ENCODE measurements at places on chromosomes 1 and 21. TPM values are rescaled to one million over a fixed set of nuclear protein-coding genes. Genes with fewer than 3 reads are reported as not detected.

- H3K36me3 ChIP-seq = no peaks in the 10 kb centered on the region
- no peaks in the 10 kb centered on the region for H3K4me1 ChIP-seq
- no peak overlapping the region for H3K4me3 ChIP-seq
- no peak overlapping the region for H3K27ac ChIP-seq
- DNase-seq = no peak
Measured at GRCh38 chr1:244092964-244093638, 42.0 kb downstream of the ZBTB18 start.

- no peak overlapping the region for H3K4me3 ChIP-seq
- H3K27me3 ChIP-seq = no peaks in the 10 kb centered on the region
- DNase-seq = no peak
- no peak overlapping the region for H3K27ac ChIP-seq
- H3K36me3 ChIP-seq = peaks cover 9% of the 10 kb centered on the region
- H3K4me1 ChIP-seq = 0 out of 2 replicates have a peak, but pooled peaks cover 2% of the 10 kb centered on the region
Measured at GRCh38 chr1:28751315-28752060, 14.7 kb downstream of the YTHDF2 start.

CFHR2 gene
- not detected for polyA plus RNA-seq

GRCh38 chr1:28537457-28538199 lies 15.3 kb upstream of the TRNAU1AP start:
- H3K36me3 ChIP-seq = peaks cover 43% of the 10 kb centered on the region
- H3K27me3 ChIP-seq = no peaks in the 10 kb centered on the region
- H3K4me1 ChIP-seq = no peaks in the 10 kb centered on the region
- H3K4me3 ChIP-seq = no peak overlapping the region

- DNase-seq = no peak
- no peak overlapping the region for H3K4me3 ChIP-seq
- peaks cover 16% of the 10 kb centered on the region for H3K4me1 ChIP-seq
- H3K36me3 ChIP-seq = no peaks in the 10 kb centered on the region
- no peaks in the 10 kb centered on the region for H3K27me3 ChIP-seq
Measured at GRCh38 chr1:119688810-119689209, 22.9 kb upstream of the PHGDH start.

TMIGD3 gene
- not detected for polyA plus RNA-seq

- no peak for DNase-seq
- H3K4me1 ChIP-seq = no peaks in the 10 kb centered on the region
- no peaks in the 10 kb centered on the region for H3K27me3 ChIP-seq
- H3K27ac ChIP-seq = no peak overlapping the region
- no peaks in the 10 kb centered on the region for H3K36me3 ChIP-seq
Measured at GRCh38 chr1:202501281-202501680, 152.8 kb downstream of the PPP1R12B start.

MPL gene
- 0.11 TPM for polyA plus RNA-seq

DNA sequence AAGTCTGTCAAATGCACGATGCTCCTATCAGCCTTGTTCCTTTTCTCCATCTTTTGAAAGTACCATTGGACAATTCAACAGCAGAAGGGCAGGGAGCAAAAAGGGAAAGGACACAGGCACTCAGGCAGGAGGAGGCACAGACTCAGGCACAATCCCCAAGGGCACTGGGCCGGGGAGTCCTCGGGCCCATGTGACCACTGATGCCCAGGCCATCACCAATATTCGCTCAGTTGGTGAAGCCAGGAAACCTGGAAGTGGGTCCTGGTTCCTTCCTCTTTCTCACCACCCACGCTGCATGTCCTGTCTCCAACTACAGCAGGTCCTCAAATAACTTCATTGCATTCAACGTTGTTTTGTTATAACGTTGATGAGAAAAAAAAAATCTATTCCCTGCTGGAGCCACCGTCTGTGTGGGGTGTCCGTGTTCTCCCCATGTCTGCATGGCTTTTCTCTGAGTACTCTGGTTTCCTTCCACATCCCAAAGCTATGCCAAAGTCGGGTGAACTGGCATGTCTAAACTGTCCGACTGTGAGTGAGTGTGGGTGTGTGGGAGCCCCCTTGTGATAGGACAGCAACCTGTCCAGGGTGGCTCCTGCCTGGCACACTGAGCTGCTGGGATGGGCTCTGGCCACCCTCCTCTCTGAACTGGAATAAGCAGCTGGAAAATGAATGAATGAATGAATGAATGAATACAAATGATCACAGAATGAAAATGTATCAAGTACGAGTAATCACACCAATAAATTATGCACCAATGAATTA lies 12.5 kb downstream of the NID1 start:
- DNase-seq = no peak
- H3K27ac ChIP-seq = no peak overlapping the region
- no peaks in the 10 kb centered on the region for H3K4me1 ChIP-seq

SPATA1 gene
- not detected for polyA plus RNA-seq

DNA sequence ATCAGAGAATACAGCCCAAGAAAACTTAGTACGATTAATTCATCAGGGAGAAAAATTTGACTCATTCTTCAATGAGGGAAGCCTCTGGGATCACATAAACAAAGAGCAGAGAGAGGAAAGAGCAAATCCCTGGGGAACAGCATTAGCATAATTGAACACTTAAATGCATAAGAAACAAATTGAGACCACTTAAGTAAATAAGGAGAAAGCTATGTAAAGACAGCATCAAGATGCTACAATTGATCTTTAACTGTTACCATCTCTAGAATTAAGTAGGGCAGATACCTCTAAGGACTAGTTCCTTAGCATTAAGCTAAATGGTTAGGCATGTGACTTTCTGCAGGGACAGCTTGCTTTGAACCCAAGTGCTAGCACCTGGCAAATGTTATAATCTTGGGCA lies 265.1 kb upstream of the NEGR1 start:
- DNase-seq = no peak
- no peaks in the 10 kb centered on the region for H3K36me3 ChIP-seq
- no peak overlapping the region for H3K27ac ChIP-seq
- H3K4me1 ChIP-seq = no peaks in the 10 kb centered on the region

GRCh38 chr21:42234464-42235241 lies 15.7 kb downstream of the ABCG1 start:
- H3K4me3 ChIP-seq = peak overlapping the region; percentile 21
- H3K4me1 ChIP-seq = peaks cover 7% of the 10 kb centered on the region
- DNase-seq = peak; percentile 81
- no peak overlapping the region for H3K27ac ChIP-seq
- H3K27me3 ChIP-seq = peaks cover 24% of the 10 kb centered on the region

GRCh38 chr1:52157582-52157981 lies 15.7 kb downstream of the ZFYVE9 start:
- H3K4me3 ChIP-seq = no peak overlapping the region
- H3K36me3 ChIP-seq = no peaks in the 10 kb centered on the region
- no peak overlapping the region for H3K27ac ChIP-seq
- H3K4me1 ChIP-seq = no peaks in the 10 kb centered on the region
- no peaks in the 10 kb centered on the region for H3K27me3 ChIP-seq
- DNase-seq = no peak

LCE3E gene
- polyA plus RNA-seq = not detected

- H3K4me3 ChIP-seq = no peak overlapping the region
- H3K4me1 ChIP-seq = peaks cover 2% of the 10 kb centered on the region
- no peaks in the 10 kb centered on the region for H3K36me3 ChIP-seq
- H3K27me3 ChIP-seq = no peaks in the 10 kb centered on the region
Measured at GRCh38 chr1:200354243-200354642, 55.6 kb downstream of the ZNF281 start.

- no peaks in the 10 kb centered on the region for H3K36me3 ChIP-seq
- H3K27me3 ChIP-seq = no peaks in the 10 kb centered on the region
- no peak overlapping the region for H3K27ac ChIP-seq
- no peak for DNase-seq
- peaks cover 8% of the 10 kb centered on the region for H3K4me1 ChIP-seq
Measured at GRCh38 chr21:36909901-36910561, 56.4 kb downstream of the HLCS start.

DNA sequence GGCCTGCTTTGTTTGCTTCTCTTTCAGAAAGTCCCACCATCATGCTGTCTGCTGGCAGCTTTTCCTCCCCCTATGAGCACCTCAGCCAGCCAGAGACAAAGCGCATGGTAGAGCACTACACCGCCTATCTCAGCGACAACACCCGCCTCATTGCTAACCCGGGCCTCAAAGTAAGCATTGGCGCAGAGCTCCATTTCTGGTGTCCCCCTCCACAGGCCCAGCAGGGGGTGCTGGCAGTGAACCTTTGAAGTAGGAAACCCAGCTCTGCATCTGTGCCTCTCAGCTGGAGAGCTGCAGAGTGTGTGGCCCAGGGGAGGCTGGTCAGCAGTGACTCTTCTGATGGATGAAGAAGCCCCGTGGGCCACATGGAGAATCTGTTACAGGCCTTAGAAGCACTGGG lies 81.2 kb upstream of the RAVER2 start:
- H3K27me3 ChIP-seq = no peaks in the 10 kb centered on the region
- H3K36me3 ChIP-seq = peaks cover 14% of the 10 kb centered on the region
- no peak overlapping the region for H3K27ac ChIP-seq
- no peak for DNase-seq
- no peak overlapping the region for H3K4me3 ChIP-seq
- H3K4me1 ChIP-seq = no peaks in the 10 kb centered on the region

DNA sequence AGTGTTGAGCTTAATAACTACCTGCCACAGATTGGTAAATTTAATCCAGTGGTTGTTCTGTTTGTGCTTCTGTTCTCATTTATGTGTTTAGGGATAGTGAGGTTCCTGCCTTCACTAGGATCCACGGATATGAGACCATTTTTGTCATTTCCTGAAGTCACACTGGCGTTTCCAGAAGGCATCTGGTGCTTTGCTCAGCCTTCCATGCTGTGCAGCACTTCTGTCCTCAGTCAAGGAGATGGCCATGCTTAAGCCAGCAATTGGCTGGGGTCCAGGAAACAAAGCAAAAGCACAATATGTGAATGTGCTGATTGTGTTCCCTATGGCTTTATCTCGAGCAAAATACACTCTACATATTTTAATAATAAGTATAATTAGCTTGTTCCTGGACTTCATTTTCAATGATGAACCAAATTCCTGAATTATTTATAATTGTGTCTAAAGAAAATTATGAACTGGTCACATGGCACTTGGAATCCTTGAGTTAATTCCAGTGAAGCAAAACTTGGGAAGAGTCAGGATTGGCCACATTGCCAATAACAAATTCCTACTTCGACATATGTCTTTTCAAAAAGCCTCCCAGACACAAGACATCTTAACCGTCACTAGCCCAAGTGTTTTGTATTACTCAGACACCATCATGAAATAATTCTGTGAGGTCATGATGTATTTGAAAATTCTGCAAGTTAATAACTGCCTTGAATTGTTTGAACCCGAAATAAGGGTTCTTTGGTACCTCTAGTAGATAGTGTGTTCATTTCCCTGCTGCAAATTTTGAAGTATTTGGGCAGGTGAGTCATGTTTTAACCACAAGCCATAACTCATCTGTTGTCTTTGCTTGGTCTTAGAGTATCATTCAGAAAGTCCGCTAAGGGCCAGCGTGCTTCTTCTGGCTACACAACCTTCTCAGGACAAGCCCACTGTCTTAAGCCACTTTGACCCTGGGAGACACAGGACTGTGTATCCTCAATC lies 412.4 kb downstream of the DISC1 start:
- no peak overlapping the region for H3K4me3 ChIP-seq
- DNase-seq = no peak
- H3K4me1 ChIP-seq = peaks cover 6% of the 10 kb centered on the region
- no peaks in the 10 kb centered on the region for H3K27me3 ChIP-seq
